Immature natural killer cell (primary cell): ENCODE measurements at places on chromosomes 2 and 18. TPM values are rescaled to one million over a fixed set of nuclear protein-coding genes. Genes with fewer than 3 reads are reported as not detected.

Gene DNAH7
- not detected for polyA plus RNA-seq

Gene TCF23
- polyA plus RNA-seq: not detected

Gene HNMT
- polyA plus RNA-seq: 1.3 TPM

Gene ABCG8
- polyA plus RNA-seq: not detected

Gene TRIM54
- 0.48 TPM for polyA plus RNA-seq
